ENCODE measurements at places on chromosomes 5 and 9.

- peak; percentile 64 for DNase-seq
These were observed 132.4 kb upstream of the EPB41L4A start for GRCh38 chr5:112551419-112552032.

DNA sequence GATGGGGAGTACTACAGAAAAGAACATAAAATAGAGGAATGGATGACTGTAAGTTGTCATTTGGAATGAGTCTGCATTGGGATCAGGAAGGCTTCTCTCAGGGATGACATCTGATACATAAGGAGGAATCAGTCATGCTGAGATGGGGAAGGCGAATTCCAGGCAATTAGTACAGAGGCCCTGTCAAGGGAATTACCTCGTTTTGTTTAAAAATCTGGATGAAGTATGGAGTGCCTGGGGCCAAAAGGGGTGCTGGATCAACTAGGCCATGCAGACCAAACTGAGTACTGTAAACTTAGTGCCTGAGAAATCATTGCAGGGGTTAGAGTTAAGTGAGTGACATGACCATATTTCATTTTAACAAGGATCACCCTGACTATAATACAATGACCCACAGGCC is 30.5 kb downstream of the JAKMIP2 start:
- no peak for DNase-seq

DNA sequence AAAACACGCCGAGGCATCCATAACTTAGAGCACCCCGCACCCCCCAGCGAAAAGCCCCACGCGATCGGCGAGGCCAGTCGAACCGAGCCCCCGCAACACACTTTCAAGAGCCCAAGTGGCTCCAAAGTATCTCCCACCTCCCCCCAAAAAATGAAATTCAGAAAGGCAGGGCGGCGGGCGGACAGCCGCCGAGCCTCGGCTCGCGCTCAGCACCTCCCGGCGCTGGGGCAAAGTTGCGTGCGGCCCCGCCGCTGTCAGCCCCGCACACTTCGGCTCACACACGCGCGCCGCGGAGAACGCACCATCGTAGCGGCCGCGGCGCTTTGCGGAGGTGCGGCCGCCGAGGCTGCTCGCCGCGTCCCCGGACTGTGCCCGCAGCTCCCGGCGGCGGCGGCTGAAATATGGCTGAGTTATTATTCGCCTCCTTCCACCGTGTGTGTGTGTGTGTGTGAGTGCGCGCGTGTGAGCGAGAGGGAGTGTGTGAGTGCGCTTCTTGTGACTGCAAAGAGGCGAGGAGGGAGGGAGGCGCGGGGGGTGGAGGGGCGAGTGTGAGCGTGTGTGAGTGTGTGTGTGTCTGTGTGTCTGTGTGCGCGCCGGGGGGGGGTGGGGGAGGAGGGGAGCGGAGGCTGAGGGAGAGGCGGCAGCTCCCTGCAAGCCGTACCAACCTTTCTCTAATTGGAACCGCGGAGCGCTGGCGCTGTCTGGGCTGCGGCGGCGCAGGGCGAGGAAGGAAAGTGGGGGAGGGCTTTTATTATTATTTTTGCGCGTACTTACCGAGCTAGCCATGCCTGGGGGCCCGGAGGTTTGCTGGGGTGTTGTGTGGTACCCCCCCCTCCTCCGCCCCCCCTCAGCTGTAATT is 599 bp downstream of the MLLT3 start:
- DNase-seq = no peak

GRCh38 chr9:26399556-26399955 is 493.0 kb downstream of the CAAP1 start:
- no peak for DNase-seq

DNA sequence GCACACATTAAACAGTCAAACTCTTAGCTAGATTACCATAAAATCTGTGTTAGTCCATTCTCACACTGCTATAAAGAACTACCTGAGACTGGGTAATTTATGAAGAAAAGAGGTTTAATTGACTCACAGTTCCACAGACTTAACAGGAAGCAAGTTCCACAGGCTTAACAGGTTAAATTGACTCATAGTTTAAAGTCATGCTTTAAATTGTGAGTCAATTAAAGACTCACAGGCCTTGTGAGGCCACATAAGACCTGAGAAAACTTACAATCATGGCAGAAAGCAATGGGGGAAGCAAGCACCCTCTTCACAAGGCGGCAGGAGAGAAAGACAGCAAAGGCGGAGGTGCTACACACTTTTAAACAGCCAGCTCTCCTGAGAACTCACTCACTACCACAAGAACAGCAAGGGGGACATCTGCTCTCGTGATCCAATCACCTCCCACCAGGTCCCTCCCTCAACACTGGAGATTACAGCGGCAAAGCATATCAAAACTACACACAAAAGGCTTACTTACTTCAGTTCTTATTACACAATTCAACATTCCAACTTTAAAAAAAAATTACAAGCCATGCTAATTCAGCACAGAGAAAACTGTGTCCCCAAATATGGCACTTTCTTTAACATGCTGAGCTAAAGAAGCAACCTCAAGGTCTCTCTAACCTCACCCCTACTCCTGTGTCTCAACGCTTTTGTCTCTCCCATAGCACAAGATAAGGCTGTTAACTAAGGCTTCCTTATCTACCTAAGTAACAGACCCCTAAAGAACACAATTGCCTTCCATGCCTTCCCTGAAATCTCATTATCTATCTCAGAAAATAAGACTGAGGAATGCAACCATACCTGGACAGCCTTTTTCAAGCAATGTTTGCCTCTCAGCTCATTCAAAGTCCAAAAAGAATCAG is 805.1 kb downstream of the NR2F1-AS1 start:
- DNase-seq = peak; percentile 92

DNA sequence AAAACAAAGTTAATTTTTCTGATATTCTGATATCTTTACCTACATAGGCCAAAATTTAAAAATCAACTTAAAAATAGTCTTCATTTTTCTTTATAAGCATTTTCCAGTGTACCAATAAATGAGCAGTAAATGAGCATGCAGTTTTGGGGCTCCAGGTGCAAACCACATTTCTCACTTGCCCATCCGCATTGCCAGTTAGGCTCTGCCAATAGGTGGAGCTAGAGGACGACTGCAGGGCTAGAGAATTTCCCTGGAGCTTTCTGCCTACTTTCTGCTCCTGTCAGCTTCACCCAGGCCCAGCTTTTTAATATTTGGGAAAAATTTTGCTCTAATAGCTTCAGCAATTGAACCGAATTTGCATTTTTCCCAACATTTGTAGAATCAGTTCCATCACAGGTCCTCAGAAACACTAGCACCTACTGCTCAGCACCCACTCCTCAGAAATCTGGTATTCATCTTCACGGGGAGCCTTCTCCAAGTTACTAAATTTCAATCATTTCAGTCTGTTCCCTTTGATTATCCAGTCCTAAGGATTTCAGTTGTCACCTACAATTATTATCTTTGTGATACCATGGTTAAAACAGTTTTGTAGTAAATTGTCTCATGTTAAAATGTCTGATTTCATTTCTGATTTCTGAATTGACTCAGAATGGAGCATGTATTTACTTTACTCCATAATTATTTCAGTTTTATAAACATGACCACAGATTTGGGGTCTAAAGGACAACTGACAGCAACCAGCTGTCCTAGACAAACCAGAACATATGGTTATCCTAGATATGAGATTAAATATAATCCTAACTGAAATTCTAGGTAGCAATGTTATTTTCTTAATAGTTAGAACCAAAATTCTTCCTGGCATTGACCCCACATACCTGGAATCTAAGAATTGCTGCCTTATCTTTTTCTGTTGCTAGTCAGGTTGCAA is 104.6 kb upstream of the FAM174A start:
- DNase-seq = peak; percentile 35

DNA sequence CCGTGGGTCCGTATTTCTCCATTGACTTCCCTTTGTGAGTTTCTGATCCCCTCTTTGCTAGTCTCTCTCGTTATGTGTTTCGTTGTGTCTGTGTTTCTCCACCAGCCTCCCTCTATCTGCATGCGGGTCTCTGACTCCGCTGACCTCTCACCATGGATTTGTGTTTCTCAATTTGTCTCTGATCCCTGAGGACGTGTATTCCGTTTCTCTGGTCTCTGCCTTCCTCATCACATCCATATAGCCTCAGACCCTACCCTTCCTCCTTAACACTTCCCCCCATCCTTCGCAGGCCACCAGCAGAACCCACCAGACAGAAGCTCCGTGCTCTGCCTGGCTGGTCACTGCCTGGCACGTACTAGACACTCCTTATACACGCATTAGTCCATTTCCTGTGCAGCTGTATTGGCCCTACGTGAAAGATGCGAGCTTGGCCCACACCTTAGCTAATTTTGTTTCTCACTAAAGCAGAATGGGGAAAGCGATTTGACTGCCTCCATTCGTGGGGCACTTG is 631 bp downstream of the B4GALT7 start:
- DNase-seq = peak; percentile 36

- DNase-seq = peak; percentile 93
These were observed 92.6 kb downstream of the DPYSL3 start for GRCh38 chr5:147417135-147417813.

DNA sequence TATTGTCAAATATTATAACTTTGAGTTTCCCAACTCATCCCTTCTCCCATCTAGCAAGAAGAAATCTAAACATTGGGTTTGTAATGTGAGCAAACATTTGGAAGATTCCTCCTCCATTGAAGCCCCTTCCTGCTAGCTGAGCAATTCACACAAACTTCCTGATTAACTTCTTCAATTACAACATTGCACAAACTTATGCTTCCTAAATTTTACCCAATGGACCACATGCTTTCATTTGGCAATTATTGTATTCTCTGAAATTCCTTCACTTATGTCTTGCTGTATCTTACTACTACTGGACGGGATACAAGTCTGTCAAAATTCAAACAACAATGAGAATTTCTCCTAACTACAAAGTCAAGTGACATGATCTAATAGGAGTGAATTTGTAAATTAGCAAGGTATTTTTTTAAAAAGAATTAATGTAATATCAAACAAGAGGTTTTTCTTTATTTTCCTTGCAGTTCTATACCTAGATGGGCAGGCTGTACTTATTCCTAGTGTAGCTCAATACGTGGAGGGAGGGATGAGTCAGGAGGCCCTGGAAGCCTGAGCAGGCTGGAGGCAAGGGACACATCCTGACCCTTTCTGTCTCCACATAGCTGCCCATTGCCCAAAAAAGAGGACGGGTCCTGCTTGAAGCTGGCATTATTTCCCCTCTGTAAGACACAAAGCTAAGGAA is 11.8 kb upstream of the IFNW1 start:
- peak; percentile 44 for DNase-seq

GRCh38 chr9:84339962-84340361 is 596 bp downstream of the SLC28A3 start:
- DNase-seq = peak; percentile 79

- DNase-seq = no peak
These were observed 79.6 kb upstream of the RNU6ATAC start for GRCh38 chr9:134243778-134244467.

GRCh38 chr5:74919487-74919886 is 53.3 kb upstream of the FAM169A start:
- peak; percentile 69 for DNase-seq

GRCh38 chr9:19404283-19405075 is 4.3 kb upstream of the ACER2 start:
- peak; percentile 97 for DNase-seq

All from bronchial epithelial cell (primary cell).